ENCODE measurements at places on chromosomes 16 and 17. TPM values are rescaled to one million over a fixed set of nuclear protein-coding genes. Genes with fewer than 3 reads are reported as not detected.

GRCh38 chr16:228151-228851 lies 948 bp downstream of the LUC7L start:
- DNase-seq: no peak

- DNase-seq: no peak
Measured at GRCh38 chr17:32019228-32019627, 12.0 kb downstream of the LRRC37B start.

DNA sequence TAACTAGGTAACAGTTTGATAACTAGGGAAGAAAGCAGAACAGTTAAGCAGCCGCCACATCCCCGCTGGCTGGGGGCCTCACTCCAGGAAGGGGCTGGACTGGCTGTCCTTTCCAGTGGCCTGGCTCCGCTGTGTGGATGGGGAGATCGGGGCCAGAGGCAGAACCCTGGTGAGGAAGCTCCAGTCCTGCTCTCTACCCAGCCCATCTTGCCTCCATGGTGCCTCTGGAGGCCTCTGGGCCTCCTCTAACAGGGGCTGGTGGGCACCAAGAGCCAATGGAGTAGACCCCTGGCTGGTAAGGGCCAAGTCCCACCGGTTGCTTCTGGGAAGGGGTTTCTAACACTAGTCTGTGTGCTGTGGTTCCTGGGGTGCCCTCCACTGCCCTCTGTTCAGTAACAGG lies 8.1 kb downstream of the CNP start:
- DNase-seq: no peak

IRX3 gene
- 0.75 TPM for total RNA-seq

GRCh38 chr17:79207960-79208359 lies 133.3 kb downstream of the ENGASE start:
- DNase-seq: no peak

GRCh38 chr16:89256651-89257254 lies 39.2 kb downstream of the ZNF778 start:
- peak; percentile 32 for DNase-seq

DNA sequence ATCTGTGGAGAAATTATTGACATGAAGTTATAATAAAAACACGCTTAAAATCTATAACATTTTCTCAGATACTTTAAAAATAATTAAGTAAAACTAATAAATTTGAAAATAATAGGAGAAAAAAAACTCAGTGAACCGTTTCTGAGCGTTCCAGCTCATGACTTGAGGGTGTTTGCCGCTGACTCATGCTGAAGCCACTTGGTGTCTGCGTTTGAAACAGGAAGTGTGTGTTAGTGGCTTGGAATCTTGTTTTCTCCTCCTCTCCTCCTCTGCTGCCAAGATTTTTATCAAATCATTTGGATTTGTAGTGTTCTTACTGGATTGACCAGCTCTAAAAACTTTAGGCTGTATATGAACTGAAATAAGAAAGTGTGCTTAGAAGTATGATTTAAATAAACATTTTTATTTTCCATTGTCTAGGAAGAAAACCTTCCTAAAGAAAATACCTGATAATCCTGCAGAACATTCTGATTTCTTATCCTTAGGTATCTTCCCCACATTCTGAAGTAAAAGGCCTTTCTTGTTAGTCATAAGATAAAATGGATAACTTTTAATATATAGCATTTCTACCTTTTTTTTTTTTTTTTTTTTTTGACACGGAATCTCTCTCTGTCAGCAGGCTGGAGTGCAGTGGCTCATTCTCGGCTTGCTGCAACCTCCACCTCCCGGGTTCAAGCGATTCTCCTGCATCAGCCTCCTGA lies 30.8 kb downstream of the USP10 start:
- DNase-seq: peak; percentile 95

NPIPA7 gene
- total RNA-seq: 8.0 TPM

GRCh38 chr16:6484081-6484480 lies 848.6 kb upstream of the RBFOX1 start:
- no peak for DNase-seq

DNA sequence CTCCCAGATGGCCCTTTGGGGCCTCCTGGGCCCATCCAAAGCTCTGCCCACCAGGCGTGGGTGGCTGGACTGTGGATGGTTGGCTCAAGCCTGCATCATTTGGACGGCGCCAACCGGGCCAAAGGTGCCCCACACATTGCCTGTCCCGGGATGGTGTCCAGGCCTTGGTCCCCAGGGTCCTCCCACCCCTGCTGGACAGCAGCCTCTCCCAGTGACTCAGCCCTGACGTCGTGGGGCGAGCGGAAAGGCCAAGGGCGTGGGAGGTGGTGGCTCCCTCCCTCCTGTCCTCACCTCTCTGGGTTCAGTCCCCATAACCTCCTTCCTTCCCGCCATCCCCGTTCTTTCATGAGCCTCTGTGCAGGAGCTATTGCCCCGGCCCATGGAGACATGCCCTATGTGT lies 42.1 kb upstream of the DLX4 start:
- no peak for DNase-seq

DNA sequence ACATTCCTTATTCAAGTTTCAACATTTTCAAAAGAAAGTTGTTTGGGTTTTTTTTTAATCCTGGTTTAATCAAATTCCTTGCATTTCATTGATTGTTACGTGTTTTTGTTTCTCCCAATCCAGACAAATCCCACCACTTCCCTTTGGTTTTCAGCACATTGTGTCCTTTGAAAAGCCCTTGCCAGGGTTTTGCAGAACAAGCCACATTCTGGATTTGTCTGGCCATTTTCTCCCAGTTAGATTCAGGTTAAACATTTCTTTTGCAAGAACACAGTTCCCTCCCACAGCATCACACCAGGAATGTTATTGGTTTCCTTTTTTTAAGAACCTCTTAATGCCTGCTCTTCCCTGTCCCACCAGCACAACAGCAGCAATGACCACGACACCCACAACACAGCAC lies 278.0 kb upstream of the SALL1 start:
- DNase-seq: peak; percentile 66

- DNase-seq: no peak
Measured at GRCh38 chr17:74864866-74865395, 5.2 kb upstream of the GRIN2C start.

DNA sequence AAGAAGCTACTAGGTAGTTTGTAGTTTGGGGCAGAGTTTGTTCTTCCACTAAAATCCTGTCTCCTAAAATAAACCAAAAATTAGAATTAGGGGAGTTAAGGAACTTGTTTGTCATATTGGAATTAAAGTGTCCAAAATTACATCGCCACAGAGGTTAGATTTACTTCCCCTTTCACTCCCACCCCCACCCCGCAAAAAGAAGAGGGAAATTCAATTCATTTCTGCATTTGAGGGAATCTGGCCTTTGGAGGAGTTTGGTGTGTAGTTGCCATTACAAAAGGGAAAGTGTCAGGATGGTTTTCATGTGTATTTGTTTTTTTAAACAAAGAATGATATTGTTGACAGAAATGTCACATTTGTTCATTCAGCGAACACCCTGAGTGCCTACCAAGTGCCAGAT lies 5.8 kb downstream of the TMEM97 start:
- DNase-seq: no peak

ADAT1 gene
- 37.9 TPM for total RNA-seq

GRCh38 chr16:8880839-8881510 lies 1.2 kb upstream of the LITAFD start:
- no peak for DNase-seq

- no peak for DNase-seq
Measured at GRCh38 chr17:79618383-79619067, 7.7 kb upstream of the RBFOX3 start.

- DNase-seq: no peak
Measured at GRCh38 chr17:48357779-48358602, 72.0 kb downstream of the SKAP1 start.

GRCh38 chr16:7722761-7723160 lies 390.1 kb downstream of the RBFOX1 start:
- no peak for DNase-seq

GLIS2 gene
- total RNA-seq: 18.9 TPM

RPS15A gene
- 1,036 TPM for total RNA-seq

GRCh38 chr16:81519301-81520150 lies 74.9 kb downstream of the CMIP start:
- DNase-seq: no peak

- peak; percentile 6 for DNase-seq
Measured at GRCh38 chr17:56478836-56479447, 114.6 kb upstream of the NOG start.

MMP25 gene
- 1.3 TPM for total RNA-seq

DNA sequence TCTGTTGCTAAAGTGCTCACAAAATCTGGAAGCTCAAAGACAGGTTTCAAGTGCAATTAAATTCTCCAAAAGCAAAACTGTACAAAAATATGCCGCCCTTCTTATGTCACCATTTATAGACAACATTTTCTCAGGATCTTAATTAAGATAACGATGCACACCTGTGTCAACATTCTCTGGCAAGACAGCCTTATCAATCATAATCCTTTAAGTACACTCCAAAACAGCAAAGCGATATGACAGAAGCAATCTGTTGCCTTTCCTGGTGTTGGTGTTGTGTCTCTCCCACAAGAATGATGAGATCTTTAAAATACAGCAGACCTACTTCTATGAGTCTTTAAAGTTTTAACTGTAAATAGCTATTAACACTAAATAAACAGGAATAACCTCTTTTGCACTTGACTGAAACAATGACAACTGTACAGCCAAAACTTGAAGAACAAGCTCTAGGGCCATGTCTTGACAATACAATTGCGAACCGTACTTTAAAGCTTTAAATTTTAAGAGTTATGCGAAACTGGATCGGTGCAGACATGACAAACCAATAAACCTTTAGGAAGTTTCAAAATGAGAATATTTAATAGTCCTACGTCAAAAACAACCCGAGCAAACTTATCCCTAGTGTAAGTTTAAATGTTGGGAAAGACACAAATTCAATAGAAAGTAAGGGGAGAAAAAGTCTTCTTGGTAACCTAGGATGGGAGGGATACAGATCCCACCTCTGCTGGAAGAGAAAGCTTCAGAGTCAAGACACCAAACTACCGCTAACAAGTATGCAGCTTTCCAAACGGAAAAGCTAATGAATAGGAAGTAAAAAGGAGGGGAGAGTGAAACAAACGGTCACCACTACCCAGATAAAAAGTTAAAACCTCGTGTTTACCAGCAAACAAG lies 3.3 kb upstream of the IRX5 start:
- DNase-seq: no peak

DNA sequence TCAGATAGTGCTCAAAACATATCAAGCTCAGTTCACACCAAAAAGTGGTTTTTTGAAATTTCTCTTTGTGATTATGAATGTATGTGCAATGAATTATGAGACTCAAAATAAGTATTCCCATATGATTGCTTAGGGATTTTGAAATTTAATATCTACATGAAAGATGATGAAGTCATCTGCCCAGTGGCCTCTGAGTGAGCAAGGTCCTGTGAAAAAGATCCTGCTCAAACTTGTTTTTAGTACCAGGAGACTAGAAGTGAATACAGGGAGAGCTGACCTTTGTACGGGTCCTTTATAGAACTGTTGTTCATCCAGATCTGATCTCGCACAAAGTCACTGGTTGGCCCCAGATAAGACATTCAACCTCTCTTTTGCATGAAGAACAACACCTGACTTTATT lies 151.9 kb upstream of the MAF start:
- no peak for DNase-seq

DNA sequence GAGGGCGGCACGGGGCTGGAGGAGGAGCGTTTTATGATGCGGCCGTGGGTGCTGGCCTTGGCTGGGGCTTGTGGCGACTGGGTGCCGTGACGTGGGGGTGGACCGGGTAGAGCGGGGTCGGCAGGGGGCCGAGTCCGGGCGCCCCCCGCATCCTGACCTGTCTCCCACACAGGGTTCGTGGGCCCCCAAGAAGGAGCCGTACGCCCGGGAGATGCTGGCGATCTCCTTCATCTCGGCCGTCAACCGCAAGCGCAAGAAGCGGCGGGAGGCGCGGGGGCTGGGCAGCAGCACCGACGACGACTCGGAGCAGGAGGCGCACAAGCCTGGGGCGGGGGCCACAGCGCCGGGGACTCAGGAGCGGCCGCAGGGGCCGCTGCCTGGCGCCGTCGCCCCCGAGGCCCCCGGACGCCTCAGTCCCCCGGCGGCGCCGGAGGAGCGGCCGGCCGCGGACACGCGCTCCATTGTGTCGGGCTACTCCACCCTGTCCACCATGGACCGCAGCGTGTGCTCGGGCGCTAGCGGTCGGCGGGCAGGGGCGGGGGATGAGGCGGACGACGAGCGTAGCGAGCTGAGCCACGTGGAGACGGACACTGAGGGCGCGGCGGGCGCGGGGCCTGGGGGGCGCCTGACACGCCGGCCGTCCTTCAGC lies 81.6 kb downstream of the ARHGAP23 start:
- DNase-seq: peak; percentile 18

DNA sequence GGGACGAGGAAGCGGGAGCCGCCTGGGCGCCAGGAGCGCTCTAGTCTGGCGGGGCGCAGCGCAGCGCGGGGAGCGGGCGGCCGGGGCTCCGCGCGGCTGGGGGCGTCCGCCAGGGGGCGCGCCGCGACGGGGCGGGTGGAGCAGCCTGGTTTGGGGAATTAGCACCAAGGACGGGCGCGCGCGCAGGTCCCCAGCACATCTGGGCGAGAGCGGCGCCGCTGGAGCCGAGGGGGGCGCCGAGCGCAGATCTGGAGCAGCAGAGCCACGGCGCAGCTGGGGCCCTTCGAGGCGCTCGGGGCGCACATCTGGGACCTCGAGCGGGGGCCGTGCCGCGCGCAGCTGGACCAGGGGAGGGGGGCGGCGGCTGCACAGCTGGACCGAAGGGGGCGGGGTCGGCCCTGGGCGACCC lies at the start of gene NXPH3:
Gene NXPH3 (plus strand): TSS at position 193 of the 409 bp plus-strand sequence. CDS start 349 bp downstream, outside the sequence.
- DNase-seq: no peak

SLC6A2 gene
- total RNA-seq: not detected

GRCh38 chr17:7004398-7005253 lies 7.8 kb upstream of the RNASEK start:
- no peak for DNase-seq

- DNase-seq: no peak
Measured at GRCh38 chr16:78368121-78369102, 269.0 kb downstream of the WWOX start.

GRCh38 chr16:60553090-60553757 lies 1483.0 kb downstream of the CDH8 start:
- no peak for DNase-seq

C16orf96 gene
- 0.38 TPM for total RNA-seq

NKD1 gene
- total RNA-seq: 9.1 TPM

- peak; percentile 57 for DNase-seq
Measured at GRCh38 chr17:62017496-62017895, 47.6 kb downstream of the MED13 start.

KRT39 gene
- total RNA-seq: not detected

NDUFB10 gene
- 149 TPM for total RNA-seq

Measured in astrocyte (in vitro differentiated cells and primary cell).